Right forelimb (tissue), 1 donor: ENCODE measurements at places on chromosomes 6 and 20.
A peak's percentile ranks its signal among the peaks of the same experiment; 100 is the strongest.

DNA sequence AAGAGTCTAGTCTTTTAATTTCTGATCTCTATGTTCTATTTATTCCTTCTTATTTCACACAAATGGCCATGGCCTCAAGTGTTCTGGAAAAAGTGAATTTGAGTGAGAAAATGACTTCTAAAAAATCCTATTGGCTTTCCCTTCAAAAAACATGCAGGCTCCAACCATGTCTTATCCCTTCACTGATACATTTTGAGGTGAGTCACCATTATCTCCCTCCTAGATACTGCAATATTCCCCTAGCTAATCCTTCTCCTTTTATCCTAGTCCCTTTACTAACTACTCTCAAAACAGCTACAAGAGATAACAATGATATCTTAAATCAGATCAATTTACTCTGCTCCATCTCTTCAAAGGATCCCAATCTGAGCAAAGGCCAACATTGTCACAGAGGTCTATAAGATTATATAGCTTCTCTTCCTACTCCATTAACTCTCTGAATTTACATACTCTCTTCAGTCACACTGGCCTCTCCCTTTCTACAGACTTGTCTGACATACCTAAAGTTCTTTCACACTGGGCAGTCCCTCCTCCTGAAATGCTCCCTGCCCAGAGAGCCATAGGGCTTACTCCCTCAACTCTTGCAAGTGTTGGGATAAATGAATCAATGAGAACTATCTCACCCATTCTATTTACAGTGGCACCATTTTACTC, 129.2 kb downstream of the TENT5A start:
- no peak for DNase-seq

GRCh38 chr20:1775117-1775516, 117.5 kb upstream of the SIRPG start:
- no peak for DNase-seq

- DNase-seq = no peak
Observed at GRCh38 chr6:41426888-41427641, 91.7 kb downstream of the NCR2 start.

DNA sequence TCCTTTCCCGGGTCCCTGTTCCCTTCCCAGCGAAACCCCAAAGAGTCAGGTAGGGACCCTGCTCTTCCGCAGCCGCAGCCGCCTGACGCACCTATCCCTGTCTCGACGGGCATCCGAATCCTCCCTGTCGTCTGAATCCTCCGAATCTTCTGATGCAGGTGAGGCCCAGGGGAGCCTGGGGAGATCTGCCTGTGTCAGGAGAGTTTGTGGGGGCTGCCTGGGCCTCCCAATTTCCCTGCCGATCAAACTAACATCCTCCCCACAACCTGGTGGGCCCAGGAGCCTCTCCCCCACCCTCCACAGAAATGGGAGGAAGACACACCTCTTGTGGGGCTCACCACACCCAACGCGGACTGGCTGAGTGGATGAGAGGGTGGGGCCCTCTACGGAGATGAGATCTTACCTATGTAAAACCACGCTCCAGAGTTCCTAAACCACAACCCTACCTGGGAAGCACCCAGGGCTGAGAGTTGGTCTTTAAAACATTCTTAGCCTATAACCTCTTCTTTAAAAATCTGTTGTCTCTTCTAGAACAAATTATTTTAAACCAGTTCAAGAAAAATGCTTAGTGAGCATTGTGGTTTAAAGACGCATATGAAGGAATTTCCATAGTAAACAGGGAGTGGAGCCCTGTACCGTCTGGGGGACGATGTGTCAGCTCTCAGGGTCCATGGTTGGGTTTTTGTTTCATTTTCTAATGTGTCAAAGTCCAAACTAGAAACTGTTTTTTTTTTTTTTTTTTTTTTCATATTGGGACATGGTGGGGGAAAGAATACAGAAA, 1.7 kb downstream of the CDC25B start:
- no peak for DNase-seq

GRCh38 chr6:132798869-132799538, 567 bp upstream of the SLC18B1 start:
- peak; percentile 70 for DNase-seq

DNA sequence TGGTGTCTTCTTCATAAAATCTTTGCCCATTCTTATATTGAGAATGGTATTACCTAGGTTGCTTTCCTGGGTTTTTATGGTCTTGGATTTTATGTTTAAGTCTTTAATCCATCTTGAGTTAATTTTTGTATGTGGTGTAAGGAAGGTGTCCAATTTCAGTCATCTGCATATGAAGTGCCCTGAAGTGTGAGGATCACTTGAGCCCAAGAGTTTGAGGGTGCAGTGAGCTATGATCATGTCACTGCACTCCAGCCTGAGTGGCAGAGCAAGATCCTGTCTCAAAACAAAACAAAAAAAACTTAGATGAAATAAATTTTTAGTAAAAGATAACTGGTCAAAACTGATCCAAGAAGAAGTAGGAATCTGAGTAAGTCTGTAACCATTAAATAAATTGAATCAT, 215.4 kb downstream of the TBC1D7 start:
- no peak for DNase-seq

- no peak for DNase-seq
Observed at GRCh38 chr6:150826788-150827187, 38.7 kb upstream of the MTHFD1L start.

GRCh38 chr6:43016176-43016942, 2.3 kb downstream of the KLHDC3 start:
- DNase-seq = no peak

DNA sequence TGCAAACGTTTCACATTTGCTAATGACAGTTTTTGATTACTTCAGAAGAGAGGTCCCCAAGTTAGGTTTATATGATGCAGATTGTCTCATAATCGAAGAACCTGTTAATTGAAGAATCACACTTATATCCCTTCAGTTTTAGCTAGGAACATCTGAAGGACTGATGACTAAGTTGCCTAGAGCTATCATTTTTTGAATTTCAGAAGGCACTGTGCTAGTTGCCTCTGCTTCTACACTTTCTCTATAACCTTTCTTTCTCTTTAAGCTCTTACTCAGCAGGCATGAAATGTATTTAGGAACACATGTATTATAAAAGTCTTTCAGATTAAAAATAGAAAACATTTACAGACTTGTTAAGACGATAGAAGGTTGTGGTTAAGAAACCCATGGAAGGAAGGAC, 14.4 kb upstream of the GJE1 start:
- no peak for DNase-seq

DNA sequence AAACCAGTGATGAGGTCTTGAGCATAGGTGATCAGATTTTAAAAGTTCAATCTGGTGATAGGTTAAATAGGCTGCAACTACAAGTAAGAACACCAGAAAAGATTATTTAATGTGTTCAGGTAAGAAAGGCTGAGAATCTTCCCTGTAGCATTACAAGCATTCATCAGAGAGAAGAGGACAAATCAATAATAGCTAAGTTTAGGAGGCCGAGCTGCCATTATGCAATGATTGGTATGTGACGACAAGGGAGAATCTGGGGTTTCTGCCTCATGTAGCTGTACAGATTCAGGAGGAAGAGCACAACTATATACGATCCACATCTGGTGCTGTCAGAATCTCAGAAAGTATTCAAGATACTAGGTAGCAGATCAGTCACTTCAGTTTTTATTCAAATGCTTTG, 21.9 kb downstream of the MLIP start:
- no peak for DNase-seq

DNA sequence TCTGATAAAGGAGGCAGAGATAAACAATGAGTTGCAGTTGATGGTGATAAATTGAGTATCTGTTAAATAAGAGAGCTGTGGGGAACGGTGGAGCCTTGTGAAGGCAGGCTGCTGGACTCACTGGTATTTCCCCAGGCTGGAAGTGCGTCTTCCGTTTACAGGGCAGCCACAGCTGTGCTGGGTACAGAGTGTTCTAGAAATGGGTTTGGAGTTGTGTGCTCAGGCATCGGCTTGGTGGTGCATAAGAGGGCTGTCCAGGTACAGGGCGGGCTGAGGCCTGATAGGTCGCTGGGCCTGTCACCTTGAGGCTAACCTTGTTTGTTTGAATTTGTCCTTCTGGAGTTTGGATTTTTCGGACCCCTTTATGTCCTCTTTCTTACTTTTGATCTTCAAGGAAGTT, 39.3 kb downstream of the ARID1B start:
- DNase-seq = no peak

GRCh38 chr20:44581515-44581914, 864 bp upstream of the PKIG start:
- DNase-seq = no peak

DNA sequence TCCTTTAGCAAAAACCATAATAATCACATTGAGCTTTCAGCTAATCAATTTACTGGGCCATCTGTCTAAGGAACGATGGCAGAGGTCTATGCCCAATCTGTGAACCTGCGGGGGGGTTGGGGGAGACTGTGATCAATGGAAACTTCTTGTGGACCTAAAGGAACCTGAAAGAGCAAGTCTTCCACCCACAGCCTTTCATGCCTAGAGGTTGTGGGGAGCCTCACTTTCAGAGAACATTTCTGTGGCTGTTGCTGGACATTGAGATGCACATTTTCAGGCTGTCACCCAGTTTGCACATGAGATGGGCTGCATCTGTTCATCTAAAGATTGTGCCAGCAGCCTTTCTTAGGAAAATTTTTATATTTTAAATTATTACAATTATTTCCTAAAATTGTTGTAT, 310.0 kb upstream of the SPTLC3 start:
- no peak for DNase-seq

DNA sequence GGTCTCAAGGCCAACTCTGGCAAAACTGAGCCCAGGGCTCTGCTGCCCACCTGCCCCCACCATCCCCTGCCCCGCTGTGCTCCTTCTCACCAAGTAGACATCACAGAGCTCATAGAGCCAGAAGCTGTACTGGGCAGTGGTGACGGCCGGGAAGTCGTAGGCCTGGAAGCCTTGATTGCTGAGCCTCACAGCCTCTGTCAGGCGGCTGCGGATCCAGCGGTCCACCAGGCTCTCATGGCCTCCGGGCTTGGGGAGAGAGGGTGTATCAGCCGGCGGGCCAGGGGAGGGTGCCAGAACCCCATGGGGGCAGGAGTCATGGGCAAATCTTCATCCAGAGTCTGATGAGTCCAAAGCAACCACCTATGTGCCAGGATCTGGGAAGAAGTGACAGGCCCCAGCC, 2.8 kb upstream of the VWA7 start:
- DNase-seq = no peak

GRCh38 chr6:17493286-17493685, 99.9 kb downstream of the CAP2 start:
- DNase-seq = no peak

GRCh38 chr20:51372176-51372803, 170.2 kb downstream of the NFATC2 start:
- DNase-seq = peak; percentile 82

DNA sequence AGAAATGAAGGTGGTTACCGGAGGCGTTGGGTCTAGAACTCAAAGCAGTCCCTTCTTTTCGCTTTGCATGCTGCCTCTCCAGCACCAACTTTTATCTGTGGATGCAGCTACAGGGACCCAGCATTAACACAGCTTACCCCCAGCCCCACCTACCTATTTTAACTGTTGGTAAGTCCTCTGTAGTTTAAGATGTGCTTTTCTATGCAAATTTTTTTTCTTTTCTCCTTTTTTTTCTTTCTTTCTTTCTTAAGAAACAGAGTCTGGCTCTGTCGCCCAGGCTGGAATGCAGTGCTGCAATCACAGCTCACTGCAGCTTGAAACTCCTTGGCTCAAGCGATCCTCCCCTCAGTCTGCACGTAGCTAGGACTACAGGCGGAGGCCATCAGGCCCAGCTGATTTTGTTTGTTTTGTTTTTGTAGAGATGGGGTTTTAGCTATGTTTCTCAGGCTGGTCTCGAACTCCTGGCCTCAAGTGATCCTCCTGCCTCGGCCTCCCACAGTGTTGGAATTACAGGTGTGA, 6.5 kb upstream of the USP45 start:
- peak; percentile 51 for DNase-seq

DNA sequence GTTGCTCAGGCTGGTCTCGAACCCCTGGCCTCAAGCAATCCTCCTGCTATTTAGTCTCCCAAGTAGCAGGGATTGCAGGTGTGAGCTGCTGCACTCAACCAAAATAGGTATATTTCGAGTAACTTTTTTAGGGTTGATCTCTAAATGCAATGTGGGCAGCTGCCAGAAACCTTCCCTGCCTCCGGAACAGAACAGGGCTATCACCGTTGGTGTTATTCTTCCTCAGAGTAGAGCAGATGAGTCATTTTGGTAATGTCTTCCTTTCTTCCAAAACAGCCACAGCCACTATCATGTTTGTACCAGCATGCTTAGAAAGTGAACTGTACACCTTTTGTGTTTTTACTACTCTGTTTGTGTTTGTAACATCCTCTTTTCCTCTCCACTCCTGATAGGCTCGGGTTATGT, 44.1 kb downstream of the SNX9 start:
- no peak for DNase-seq

DNA sequence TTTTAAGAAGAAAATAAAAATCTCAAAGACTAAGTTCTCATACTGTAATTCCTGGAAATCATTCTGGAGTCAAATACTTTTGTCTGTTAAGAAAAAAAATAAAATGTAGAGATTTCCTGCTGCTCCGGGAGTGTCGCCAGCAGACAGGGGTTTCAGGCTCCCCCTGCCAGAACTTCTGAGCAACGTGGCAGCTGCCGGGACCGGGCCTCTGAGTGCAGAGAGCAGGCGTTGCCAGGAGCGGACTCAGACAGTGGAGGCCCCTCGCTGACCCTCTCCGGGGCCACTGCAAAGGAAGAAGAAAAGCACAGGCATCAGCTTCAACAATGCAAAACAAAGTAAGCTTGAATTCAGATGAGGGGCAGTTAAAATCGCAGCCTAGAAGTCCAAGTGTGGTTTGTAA, 95.5 kb downstream of the THBS2 start:
- DNase-seq = peak; percentile 95
